HuH-7.5 (cell line): ENCODE measurements at places on chromosomes 7 and 10.

DNA sequence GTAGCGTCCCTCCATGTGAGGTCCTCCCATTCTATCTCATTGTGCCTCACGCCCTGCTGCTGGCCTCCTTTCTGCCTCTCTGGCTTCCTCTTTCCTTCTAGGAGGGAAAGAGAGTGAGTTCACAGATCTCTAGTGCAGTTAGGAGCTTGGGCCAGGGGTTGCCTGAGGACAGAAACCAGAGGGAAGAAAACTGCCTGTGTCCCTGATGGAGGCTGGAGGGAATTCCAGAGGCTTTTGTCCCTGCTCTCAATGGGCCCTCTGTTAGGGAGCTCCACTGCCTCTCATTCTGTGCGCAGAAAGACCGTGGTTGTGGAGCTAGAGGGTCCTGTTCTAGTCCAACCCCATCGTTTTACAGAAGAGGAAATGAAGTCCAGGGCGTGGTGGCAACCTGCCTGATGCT lies 4.6 kb downstream of the MARVELD1 start:
- DNase-seq, result no peak

- DNase-seq, result no peak
Observed at GRCh38 chr10:50563906-50564305, 59.9 kb downstream of the SGMS1 start.

- no peak for DNase-seq
Observed at GRCh38 chr10:61217851-61218565, 235.2 kb downstream of the TMEM26 start.

GRCh38 chr10:74330646-74331045 lies 179.6 kb downstream of the ADK start:
- DNase-seq, result no peak

- no peak for DNase-seq
Observed at GRCh38 chr7:7620236-7620635, 20.3 kb upstream of the UMAD1 start.

- DNase-seq, result no peak
Observed at GRCh38 chr7:75716992-75717626, 21.6 kb downstream of the HIP1 start.

DNA sequence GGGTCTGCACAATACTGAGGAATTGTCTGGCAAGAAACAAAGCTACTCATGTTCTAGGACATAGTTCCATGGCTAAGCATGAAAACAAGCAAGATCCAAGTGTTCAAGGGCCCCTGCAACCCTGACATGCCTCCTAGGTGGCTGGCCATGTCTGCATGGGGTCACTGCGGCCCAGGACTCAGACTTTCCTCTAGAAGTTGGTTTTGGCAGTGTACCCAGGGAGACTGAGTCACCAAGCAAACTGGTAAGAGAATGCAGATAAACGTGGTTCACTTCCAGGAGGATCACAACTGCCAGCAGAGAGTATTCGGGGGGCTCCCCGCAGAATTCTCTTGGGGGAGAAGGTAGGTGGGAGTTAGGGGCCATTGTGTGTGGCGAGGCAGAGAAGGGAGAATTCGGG lies 7.4 kb upstream of the PFKFB3 start:
- DNase-seq, result no peak

GRCh38 chr7:138943061-138943460 lies 38.1 kb downstream of the KIAA1549 start:
- no peak for DNase-seq

- no peak for DNase-seq
Observed at GRCh38 chr10:5813091-5813340, 218 bp downstream of the GDI2 start.

DNA sequence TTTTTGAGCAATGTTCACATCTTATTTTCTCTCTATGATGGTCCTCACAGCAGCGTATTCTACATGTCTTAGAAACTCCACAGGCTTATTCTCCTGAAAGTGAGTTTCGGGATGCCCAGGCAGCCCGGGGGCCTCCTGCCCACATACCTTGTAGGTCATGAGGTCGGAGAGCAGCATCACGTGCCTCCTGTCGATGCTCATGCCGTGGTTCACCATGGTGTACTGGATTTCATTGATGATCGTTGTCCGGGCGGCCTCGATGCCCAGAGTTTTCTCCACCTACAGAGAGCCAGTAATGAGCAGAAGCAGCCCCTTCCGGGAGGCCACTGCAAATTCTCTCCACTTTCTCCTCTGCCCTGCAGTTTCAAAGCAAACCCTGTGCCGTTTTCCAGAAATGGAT lies 48.0 kb downstream of the POLR3A start:
- no peak for DNase-seq

GRCh38 chr7:103752995-103753394 lies 236.5 kb downstream of the RELN start:
- DNase-seq, result no peak

DNA sequence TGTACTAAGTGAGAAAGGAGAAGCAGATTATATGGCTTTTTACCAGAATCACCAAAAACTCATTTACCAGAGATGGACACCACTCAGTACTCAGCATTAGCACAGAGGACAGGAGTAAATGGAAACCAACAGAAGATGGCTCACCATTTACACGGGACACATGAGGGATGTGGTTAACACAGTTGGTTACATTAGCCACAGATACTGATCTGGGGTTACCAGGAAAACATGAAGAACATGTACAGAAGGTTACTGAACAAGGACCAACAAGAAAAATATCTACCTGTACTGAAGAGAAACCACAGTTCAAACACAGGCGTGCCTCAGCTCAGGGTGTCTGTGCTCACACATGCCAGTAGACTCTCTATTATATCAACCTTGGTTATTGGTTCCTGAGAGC lies 1285.8 kb upstream of the SORCS1 start:
- DNase-seq, result no peak

DNA sequence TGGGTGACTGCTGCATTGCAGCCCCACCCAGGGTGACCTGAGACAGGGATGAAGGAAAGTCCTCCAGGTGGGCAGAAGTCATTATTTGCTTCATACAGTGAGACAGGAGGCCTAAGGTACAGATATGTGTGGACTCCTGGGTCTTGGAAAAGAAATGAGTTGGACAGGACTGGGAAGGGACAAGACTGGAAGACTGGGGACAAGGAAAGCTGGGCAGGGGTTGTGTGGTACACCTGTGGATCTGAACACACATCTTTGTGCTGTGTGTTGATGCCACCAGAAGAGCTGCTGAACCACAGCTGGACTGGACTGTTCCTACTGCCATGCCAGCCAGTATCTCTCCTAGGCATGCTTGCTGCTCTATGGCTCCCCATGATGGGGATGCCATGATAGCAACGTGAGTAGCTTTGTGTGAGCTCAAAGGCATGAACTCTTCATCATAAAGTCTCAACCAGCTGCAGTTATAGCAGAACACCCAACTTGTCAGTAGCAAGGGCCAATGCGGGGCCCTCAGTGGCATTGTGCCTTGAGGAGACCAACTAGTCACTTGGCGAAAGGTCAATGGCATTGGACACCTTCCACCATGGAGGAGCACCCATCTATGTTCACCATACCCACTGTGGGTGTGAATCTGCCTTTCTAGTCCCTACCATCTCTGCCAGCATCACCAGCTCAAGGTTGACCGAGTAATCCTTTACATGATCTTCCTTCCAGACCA lies 76.0 kb upstream of the GRB10 start:
- DNase-seq, result no peak

DNA sequence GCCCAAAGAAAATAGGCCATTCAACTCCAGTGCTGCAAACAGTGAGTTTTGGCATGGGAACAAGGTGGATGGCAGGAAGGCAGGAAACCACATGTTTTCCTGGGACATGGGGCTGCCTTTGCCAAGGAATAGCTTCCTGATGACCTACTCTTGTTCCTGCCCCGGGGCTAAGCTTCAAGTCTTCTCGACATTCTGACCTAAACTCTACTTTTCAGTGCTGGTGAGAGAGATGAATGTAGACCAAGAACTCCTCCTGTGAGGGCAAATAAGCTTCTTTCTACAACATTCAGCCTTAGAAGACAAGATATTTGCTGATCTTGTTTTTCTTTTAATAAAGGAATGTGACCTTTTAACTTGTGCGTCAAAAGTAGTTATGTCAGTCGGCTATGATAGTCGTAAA lies 199.0 kb downstream of the GPR37 start:
- no peak for DNase-seq

- no peak for DNase-seq
Observed at GRCh38 chr7:107233174-107233573, 64.4 kb downstream of the HBP1 start.

DNA sequence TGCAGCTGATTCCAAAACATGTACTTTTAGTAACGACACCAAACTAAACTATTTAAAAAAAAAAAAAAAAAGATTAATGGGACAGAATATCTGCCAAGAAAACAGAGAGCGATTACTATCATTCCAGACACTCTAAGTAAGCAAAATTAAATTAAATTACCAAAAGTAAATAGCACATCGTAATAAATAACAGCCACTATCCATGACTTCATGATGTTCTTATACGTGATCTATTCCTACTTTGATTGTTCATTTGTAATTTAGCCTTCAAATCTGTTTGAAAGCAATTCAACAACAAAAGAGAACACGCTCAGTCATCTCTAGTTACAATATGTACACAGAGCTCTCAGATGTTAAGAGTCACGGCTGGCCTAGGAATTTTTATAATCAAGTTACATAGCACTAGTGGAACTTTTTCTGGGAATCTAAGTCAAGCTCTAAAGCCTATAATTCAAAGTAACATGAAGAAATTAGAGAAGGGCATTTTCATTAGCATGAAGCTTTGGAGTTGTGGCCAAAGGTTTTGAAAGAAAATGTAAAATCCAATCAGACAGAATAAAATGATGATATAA lies 241.7 kb upstream of the NEBL start:
- no peak for DNase-seq

DNA sequence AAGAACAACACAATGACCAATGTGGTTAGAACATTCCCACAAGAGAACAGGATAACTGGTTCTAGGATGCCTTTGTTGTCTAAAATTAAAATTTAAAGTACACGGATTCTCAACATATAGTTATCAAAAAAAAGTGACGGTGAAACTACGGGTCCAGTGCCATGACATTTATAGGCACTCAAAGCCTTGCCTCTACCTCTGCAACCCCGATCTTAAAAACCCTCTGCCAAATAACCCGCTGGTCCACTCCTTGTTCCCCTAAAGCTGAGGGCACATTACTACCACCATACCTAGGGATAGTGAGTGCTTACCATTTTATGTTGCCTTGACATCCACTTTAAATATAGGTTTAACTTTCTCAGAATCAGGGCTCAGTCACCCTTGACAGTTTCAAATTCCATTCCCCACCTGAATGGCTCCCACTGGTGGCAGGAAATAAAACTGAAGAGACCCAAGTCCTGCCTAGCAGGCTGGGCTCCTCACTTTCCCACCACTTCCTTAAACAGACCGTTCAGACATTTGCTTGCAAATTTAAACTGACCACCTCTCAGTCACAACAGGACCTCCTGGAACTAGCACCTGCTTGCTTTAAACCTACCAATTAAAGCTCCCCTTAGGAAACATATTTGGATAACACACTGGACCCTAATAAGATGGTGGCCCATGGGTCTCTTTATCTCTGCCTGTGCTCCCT lies 169.9 kb upstream of the ASAH2 start:
- no peak for DNase-seq

DNA sequence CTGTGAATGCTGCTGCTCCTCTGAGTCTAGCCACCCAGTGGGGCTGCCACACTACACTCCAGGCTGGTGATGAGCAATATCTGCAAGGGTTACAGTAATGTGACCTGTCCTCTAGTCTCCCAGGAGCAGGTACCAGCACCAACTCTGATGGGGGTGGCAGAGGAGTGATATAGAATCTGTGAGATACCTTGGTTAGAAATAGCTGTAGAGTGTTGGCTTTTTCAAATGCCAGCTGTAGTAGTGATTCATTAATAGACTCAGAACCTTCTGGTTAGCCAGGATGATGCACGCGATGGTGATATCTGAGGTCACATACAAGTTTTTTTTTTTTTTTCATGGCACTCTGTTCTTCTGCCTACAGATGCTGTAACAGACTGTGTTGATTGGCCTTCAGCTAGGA lies 757.1 kb downstream of the INHBA start:
- no peak for DNase-seq

GRCh38 chr10:50567384-50567783 lies 56.4 kb downstream of the SGMS1 start:
- DNase-seq, result no peak

GRCh38 chr10:49736564-49737113 lies 25.5 kb downstream of the OGDHL start:
- DNase-seq, result no peak

GRCh38 chr7:41930538-41931262 lies 227.8 kb upstream of the INHBA start:
- no peak for DNase-seq
